Activated T-cell treated with anti-CD3 and anti-CD28 coated beads for 24 hours (primary cell): ENCODE measurements at places on chromosomes 7 and 10.

- DNase-seq, result no peak
Measured at GRCh38 chr7:95931460-95932232, 159.3 kb downstream of the DYNC1I1 start.

GRCh38 chr10:25257646-25258045, 82.8 kb downstream of the GPR158 start:
- DNase-seq, result no peak

DNA sequence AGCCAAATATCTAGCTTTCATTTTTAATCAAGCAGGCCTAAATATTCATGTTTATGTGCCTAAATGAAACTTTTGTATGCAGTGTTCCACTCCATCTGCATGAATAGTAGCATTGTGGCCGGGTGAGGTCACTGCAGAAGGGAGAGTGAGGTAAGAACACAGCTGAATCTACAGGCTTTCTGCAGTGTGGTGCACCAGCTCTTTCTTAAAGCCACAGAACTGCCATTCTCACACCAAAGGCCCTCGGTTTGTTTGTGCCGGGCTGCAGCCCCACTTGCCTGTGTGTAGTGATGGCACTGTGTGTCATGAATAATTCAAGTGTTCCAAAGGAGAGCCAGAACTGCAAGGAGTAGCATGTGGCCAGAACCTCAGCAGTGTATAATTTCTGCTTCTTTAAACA, 204.1 kb downstream of the TRIL start:
- DNase-seq, result no peak

- DNase-seq, result no peak
Measured at GRCh38 chr10:2143213-2143835, 406.0 kb upstream of the ADARB2 start.
